HS-27A (cell line): ENCODE measurements at places on chromosomes 13 and 19.

GRCh38 chr19:11881151-11881800 is 6.3 kb upstream of the ZNF69 start:
- DNase-seq: no peak

DNA sequence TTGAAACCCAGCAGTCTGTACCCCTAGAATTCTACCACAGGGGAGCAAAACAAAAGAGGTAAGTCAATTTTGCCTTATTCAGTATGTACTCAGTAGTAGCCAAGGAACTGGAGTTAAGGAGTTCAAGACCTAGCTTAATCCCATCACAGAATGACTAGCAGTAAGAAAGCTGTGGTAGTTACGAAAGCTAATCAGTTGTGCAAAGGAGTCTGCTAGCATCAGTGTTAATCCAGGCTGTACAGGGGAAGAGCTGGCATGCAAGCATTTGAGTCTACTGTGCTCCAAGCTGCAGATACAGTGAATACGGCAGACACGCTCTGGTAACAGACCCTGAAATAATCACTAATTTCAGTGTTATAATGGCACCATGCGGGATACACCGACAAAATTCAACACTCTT is 4.7 kb downstream of the DNMT1 start:
- DNase-seq: no peak

GRCh38 chr13:43300865-43301264 is 277.5 kb downstream of the DNAJC15 start:
- DNase-seq: no peak

- no peak for DNase-seq
Measured at GRCh38 chr13:49559006-49559405, 26.4 kb downstream of the RCBTB1 start.

- DNase-seq: no peak
Measured at GRCh38 chr13:113469582-113469981, 16.3 kb upstream of the ADPRHL1 start.

GRCh38 chr13:32882691-32883090 is 133.5 kb upstream of the KL start:
- DNase-seq: no peak

GRCh38 chr13:111542530-111543341 is 222.3 kb downstream of the TEX29 start:
- DNase-seq: no peak

DNA sequence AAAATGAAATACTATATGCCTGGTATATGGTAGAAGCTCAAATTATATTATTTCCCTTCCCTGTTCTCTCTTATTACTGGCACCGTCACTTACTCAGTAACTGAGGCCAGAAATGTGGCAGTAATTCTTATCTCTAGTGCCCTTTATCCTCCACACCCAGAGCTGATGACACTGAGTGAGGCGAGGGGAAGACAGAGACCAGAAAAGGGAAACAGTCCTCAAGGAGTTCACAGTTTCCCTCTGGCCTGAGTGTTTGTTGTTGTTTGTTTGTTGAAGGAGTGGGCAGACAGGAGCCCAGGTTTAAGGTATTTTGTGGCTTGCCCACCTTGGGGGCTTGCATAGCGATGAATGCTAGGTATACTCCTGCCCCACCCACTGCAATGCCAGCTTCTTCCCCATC is 101.5 kb upstream of the FNDC3A start:
- no peak for DNase-seq

GRCh38 chr19:15010501-15011300 is 31.0 kb upstream of the SLC1A6 start:
- no peak for DNase-seq

DNA sequence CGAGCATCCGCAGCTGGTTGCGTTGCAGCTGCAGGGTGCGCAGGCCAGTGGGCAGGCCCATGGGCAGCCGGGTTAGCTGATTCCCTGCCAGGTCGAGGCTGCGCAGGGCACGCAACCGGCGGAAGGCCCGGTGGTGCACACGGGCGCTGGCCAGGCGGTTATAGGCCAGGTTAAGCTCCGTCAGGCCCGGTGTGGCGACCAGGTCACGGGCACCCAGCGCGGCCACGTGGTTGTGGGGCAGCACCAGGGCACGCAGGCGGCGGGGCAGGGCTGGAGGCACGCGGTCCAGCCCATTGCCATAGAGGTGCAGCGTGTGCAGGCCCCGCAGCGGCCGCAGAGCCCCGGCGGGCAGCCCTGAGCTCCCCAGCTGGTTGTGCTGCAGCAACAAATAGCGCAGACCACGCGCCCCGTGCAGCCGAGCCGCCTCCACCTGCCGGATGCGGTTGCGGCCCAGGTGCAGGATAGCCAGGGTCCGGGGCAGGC is 5.3 kb downstream of the PODNL1 start:
- DNase-seq: no peak

DNA sequence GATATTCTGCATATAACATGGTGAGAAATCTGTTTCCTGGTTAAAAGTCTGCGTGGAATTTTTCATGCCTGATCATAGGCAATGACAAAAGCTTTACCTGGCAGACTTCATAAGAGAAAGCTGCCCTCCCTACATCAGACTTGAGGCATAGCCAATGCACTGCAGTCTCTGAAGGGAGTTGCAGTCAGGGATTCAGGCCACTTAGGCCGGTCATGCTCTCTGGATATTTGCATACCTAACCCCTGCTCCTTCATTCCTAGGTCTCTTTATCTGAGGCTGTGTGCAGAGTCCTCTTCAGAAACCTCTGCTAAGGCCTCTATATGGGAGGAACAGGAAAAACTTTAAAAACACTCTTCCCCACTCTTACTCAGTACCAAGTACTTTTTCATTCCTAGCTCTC is 287.4 kb downstream of the PCDH17 start:
- no peak for DNase-seq

DNA sequence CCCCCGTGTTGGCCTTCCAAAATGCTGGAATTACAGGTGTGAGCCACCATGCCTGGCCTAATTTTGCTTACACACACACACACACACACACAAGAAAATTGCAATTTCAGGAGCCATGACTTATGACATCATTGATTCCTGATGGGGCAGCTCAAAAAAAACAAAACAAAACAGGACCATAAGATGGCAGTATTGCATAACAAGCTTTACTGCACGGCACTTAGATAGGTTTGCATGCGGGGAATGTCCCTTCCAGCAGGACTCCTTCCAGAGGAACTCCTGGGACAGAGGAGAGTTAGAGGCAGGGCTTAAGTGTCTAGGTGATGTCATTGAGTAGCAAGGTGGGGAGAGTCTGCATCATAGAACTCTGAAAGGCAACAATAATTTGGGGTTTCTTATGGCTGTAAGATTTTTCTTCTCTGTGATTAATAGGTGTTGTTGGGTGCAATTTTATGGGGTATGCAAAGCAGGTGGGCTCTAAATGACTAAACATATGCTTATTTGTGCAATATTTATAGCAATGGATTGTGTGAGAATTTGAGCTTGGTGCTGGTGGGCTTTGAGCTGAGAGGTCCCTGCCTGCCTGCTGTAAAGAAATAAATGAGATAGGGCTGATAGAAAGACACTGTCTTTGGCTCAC is 9.0 kb upstream of the ACSBG2 start:
- DNase-seq: peak; percentile 33

- no peak for DNase-seq
Measured at GRCh38 chr19:821825-822503, at the start of gene PLPPR3. PLPPR3 (minus strand) TSS chr19:821955; CDS start chr19:821559, 396 bp downstream.

DNA sequence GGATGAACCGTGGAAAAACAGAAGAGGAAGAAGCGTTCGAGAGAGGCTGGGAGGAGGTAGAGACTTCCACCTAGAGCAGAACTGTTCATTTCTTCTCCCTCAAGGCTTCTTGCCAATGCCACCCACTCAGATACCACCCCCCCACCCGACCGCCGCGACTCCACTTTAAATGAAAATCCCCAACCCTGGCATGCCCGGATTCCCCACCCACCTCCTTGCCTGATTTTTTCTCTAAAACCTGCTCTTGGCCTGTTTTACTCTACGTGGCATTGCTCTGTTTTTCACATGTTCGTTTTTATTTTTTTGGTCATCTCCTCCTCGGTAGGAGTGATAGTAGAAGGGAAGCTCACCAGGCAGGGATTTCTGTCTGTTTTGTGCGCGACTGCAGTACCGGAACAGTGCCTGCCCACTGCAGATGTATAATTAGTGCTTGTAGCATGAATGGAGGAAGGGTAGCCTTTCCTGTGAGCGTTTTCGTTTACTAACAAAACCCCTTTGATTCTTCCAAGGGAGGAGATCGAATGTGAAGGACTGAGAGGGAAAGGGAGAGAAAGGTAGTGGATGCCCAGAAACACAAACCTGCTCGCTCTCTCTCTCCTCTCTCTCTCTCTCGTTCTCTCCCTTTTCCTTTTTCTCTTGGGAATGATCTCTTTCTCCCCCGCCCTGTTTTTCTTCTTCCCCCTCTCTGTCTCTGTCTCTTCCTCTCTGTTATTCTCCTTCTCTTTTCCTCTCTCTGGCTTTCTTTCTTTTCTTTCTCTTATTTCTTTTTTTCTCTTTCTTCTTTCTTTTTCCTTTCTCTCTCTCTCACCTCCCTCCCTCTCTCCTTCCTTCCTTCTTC is 2.2 kb downstream of the CD70 start:
- no peak for DNase-seq

DNA sequence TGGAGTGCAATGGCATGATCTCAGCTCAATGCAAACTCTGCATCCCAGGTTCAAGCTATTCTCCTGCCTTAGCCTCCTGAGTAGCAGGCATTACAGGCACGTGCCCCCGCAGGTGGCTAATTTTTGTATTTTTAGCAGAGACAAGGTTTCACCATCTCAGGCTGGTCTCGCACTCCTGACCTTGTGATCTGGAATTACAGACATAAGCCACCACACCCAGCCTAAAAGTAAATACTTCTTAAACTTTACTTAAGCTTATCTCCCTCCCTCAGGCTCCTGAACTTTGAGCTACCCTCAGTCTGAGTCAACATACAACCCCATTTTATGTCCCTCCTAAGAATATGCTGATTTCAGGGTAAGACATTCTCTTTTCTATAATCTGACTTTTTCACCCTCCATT is 66.1 kb downstream of the ZNF486 start:
- no peak for DNase-seq

DNA sequence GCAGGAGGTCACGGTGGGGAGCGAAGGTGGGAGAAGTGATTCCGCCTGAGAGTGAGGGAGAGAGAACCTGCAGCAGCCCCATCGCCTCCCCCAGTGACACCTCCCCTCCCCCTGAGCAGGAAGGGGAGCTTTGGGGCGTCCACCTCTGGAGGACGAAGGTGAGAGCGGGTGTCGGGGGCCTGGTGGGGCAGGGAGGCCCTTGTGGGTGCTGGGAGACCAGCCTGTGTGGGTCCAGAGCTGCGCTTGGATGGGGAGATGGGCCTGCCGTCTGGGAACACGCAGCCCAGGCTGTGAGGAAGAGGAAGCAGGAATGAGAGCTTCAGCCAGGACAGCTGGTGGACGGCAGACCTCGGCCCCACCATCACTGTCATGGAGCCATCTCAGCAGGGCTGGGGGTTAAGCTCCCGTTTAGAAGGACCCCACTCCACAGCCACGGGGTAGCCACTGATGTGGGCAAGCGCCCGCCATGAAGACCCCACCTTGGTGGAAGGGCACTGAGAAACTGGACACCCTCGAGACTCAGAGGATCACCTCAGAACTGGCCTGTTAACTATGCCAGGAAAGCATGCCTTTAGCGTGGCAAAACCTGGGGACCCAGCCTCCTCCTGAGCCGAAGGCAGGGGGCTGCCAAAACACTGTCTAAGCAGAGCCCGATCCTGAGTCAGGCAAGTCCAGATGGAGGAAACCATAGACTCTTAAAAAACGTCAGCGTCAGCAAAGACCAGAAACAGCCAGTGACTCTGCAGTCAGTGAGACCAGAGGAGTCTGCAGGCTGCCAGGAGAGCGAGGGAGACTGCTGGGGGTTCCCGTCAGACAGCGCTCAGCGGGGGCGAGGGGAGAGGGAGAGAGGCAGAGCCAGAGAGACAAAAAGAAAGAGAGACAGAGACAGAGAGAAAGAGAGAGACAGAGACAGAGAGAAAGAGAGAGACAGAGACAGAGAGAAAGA is 6.4 kb upstream of the PROZ start:
- no peak for DNase-seq

DNA sequence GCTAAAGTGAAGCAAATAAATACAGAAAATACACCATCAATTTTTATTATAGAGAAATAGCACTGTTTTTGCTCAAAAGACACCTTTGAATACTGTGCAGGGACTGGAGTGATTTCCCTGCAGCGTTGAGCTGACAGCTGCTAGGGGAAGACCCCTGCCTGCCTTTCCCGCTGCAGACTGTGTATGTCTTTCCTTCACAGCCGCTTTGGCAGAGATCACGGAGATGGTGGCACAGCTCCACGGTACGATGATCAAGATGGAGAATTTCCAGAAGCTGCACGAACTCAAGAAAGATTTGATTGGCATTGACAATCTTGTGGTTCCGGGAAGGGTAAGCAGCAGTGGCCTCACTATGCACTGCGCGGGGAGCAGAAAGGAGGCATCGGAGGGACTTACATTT is 141.5 kb downstream of the STK24 start:
- no peak for DNase-seq

DNA sequence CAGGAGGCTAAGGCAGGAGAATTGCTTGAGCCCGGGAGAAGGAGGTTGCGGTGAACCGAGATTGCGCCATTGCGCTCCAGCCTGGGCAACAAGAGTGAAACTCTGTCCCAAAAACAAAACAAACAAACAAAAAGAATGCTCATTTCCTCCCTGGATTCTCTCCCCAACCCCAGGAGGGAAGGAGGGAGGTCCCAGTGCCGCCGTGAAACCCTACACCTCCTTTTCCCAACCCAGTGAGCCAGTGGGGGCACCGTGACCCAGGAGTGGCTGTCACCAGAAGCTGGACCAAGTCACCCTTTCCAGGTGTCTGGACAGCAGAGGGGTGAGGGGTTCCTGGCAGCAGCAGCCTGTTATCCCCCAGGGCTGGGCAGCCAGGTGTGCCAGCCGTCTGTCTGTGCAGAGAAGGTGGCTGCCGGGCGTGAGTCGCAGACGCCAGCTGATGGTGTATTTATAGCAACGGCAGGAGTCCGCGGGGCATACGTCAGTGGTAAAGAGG is 23.5 kb downstream of the NFIC start:
- no peak for DNase-seq

GRCh38 chr19:11587975-11588631 is 9.2 kb upstream of the ZNF627 start:
- DNase-seq: no peak

GRCh38 chr13:77981281-77981881 is 62.8 kb upstream of the EDNRB start:
- DNase-seq: no peak

GRCh38 chr13:20840568-20840967 is 62.0 kb downstream of the XPO4 start:
- no peak for DNase-seq
